ENCODE measurements at places on chromosomes 16 and 17.

DNA sequence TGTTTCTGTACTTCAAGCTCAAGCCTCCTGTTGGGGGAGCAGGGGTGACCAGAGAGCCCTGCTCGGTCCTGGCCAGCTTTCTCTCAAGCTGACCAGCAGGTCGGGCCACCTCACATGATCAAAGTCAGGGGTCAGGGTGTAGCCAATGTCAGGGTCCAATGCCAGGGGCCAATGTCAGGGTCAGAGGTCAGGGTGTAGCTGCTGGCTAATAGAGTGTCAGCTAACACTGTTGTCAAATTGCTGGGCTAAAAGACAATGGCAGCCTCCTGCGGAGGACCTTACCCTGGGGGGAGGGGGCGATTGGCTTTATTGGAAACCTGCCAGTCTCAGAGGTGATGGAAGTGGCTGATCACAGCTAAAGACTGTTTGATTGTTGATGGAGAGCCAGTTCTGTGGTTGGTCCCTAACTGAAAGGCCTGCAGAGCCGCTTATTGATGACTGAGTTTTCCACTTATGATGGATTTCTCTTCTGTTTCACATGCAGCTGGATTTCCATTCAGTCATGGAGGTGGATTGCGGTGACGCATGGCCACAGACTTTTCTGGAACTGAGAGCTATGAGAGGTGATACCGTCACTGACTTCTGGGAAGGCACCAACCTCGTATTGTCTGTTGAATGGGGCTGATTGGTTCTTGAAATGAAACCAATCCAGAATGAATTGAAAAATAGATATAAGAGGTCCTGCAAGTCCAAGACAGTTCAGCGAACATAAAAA lies 97.4 kb upstream of the ZFHX3 start:
- DNase-seq = no peak

GRCh38 chr17:48558057-48558830 lies 13.3 kb upstream of the HOXB2 start:
- DNase-seq = no peak

GRCh38 chr17:1040216-1040600 lies 43.3 kb downstream of the TIMM22 start:
- no peak for DNase-seq

DNA sequence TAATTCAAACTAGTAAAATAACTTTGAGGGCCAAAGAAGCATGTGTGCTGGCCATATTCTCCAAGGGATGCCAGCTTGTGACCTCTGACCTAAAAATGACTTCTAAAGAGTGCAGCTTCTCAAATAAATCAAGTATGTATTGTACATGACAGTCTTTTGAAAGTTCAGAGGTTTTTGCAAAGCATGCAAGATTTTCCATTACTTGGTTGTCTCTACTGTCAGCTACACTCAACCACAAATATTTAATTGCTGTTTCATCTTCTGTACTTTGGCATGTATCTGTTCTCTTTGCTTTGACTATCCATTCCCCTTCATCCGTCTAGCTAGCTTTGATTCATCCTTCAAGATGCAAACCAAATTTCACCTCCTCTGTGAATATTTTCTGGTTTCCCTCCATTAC lies 121.9 kb upstream of the HS3ST2 start:
- DNase-seq = no peak

DNA sequence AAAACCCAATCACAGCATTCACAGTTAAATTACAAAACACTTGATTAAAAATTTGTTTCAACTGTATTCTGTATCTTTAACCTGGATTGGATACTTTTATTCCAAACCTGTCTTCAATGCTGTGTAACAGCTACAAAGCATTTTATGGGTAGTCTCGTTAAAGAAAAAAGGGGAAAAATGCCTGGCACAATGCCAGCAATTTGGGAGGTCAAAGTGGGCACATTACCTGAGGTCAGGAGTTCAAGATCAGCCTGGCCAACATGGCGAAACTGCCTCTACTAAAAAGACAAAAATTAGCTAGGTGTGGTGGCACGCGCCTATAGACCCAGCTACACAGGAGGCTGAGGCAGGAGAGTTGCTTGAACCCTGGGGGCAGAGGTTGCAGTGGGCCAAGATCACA lies 4.0 kb downstream of the GNA13 start:
- DNase-seq = no peak

DNA sequence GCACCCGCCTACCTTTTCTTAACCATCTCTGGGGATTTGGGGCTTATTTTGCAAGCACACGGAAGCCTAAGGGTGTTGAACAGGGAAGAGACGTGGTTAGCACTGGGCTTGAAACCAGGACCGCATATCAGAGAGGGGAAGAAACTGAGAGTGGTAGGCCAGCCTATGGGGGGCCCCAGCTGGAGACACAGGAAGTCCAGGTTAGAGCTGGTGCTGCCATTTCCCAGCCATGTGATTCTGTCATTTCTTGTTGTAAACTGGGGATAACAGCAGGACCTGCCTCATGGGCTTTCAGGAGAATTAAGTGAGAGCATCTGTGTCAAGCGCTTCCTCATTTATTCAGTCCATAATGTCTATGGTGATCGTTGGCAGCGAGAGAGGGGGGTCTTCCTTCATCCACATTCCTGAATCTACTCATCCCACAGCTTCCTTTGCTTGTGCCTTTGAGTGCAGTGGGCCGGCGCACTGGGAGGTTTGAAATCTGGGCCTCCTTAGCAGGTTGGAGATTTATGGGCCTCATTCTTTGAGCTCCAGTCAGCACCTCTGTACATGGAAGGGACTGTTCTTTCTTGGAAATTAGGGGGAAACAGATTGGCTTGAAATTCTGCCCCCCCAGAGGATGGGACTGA lies 20.1 kb downstream of the NKD1 start:
- no peak for DNase-seq

DNA sequence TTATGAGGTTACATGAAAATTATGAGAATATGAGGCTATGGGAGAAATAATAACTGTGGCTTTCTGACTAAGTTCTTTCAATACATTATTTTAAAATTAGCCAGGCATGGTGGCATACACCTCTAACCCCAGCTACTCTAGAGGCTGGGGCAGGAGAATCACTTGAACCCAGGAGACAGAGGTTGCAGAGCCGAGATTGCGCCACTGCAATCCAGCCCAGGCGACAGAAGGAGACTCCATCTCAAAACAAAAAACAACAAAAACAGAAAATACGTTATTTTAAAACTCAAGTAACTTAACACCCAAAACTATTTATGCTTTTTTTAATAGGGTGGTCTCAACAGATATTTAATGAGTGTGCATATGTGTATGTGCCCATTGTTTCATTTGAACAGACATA lies 2.4 kb upstream of the RFFL start:
- DNase-seq = no peak
